Bone marrow (tissue), 2 donors: ENCODE measurements at places on chromosomes 6 and 20.

DNA sequence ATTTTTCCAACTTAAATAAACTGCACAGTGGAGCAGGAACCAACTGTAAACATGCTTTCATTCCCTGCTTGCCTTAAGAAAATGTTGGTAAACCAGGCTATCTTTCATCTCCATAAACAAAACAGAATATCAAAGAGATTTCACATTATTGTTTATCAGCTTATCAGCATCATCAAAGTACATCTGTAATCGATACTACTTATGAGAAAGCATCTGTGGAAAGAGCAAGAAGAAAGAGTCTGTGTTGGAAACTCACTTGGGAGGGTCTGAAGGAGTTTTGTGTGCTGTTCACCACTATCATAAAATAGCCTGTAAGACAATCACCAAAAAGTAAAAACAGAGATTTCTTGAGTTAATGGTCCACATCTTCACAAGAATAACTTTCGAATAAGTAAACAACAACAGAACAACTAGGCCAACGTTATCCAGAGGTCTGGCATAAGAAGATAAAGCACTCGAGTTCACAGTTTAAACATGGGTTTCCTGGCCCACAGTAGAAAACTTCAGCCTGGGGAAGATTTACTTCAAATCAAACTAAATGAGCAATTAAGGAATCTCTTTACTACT is 47.9 kb downstream of the EPB41L2 start:
- no peak for DNase-seq

- no peak for DNase-seq
Measured at GRCh38 chr6:126786262-126786661, 332.2 kb upstream of the RSPO3 start.

DNA sequence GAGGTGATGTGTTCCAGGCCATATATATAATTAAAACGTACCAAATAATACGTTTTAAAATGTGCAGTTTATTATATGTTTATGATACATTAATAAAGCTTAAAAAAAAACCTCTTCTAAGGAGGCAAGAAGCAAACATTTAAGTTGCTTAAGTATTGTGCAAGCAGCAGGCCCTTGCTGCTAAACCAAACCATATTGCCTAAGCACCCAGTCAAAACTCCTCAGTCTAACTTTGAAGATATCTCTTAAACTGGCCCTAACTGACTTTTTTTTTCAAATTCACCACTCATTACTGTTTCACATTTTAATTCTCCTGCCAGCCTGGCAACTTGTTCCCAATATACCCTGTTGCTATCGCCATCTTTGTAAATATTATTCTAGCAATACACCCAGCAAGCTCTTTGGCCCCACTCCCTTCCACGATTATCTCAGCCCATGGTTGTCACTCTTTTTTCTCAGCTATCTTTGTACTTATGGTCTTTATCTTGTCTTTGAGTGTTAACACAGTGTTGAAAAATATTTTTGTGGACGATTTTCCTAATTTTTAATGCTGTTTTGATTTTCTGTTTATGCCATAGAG is 60.9 kb downstream of the C6orf58 start:
- no peak for DNase-seq

DNA sequence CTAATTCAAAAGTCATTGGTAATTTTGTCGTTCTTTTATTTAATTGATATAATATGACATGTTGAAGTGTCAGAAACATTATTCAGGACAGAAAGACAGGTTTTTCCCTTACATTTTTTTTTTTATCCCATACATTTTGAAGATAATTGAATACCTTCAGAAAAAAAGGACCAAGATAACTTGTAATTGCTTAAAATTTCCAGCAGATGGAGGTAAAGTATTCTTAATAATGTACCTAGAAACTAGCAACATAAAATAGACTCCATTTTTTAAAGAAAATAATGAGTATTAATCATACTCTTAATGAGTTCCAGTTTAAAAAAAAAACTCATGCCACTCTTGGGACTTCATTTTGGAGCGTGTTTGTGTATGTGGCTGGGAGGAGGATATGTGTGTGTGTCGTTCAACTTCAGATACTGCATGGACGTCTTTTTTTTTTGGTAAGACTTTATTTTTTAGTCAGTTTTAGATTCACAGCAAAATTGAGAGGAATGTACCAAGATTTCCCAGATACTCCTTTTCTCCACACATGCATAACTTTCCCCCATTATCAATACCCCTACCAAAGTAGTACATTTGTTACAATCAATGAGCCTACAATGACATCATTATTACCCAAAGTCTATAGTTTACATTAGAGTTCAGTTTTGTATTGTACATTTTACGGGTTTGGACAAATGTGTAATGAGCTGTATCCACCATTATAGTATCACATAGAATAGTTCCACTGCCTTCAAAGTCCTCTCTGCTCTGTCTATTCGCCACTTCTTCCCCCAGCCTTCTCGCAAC is 79.4 kb downstream of the ROS1 start:
- no peak for DNase-seq

DNA sequence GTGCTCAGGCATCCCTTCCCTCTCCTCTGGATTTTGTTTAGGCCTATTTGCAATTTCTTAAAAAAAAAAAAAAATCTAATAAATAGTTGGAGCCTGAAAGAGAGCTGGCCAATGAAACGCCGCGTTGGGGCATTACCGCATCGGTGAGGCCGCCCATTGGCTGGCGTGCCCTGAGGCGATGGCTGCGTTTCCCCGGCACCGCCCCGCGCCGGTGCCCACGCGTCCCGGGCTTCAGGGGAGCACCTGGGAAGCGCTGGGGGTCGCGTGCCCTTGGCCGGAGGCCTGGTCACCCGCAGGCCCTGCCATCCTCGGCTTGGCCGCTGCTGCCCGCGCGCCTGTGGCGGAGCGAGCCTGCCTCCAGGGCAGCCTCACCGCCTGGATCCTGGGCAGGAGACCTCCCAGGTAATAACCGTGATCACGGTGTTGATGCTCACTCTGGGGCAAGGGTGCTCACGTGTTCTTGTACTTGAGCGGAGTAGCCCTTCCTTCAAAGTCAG is 155.4 kb downstream of the NRN1 start:
- no peak for DNase-seq

- no peak for DNase-seq
Measured at GRCh38 chr6:137102851-137103492, 58.2 kb upstream of the IL20RA start.

DNA sequence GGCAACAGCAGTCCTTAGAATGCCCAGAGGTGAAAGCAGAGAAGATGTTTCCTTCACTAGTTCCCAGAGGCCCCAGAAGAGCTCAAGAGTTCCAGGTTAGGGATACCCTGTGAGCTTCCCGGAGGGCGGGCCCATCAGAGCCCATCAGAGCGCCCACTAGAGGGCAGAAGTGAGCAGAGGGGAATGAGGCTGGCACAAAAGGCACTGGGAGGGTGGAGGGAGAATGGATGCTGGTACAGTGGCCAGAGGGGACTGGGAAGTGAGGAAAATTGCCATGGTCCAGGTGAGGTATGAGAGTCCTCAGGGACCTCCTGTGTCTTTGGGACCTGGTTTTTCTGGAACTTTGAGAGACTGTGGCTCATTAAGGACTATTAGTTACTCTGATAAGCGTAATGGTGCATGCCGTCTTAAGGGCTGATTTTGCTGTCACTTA is 57.3 kb downstream of the LINC00237 start:
- DNase-seq, result no peak
